T1000 (cell line): ENCODE measurements at places on chromosomes 12 and 14.

DNA sequence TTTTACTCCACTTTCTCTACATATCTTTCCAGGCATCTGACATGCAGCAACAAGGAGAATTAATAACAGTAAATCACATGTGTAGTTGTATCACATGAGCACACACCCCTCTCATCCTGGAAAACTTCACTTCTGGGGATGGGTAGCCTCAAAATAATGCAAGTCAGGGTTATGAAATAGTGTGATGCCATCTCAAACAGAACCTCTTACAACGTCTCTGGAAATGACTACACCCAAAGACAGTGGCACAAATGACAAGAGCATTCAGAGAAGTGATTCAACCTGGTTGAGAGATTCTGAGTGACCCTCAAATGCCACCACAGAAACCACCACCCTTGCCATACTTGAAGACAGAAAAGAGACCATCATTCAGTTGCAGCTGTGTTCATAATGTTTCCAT lies 2.8 kb downstream of the DIO2 start:
- DNase-seq: no peak

DNA sequence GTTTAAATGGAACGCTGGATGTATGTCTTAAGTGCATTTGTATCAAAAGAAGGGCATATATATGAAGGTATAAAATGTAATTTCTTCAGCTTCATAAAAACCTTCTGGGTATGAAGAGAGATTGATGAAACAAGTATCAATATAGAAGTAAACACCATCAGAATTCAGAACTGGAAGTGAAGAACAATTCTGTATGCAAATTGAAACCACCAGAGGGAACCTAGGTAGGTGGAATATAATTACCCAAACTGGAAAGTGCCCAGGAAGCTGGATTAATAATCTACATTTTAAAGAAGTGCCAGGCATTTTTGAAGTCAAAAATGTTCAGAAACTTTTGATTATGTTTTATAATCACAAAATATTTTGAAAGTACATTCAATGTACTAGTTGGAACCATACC lies 336.2 kb upstream of the GARIN6 start:
- DNase-seq: no peak

GRCh38 chr12:67601126-67601525 lies 47.4 kb upstream of the DYRK2 start:
- DNase-seq: no peak

GRCh38 chr12:26748741-26749431 lies 84.1 kb downstream of the ITPR2 start:
- no peak for DNase-seq

GRCh38 chr14:50335389-50335788 lies 23.3 kb downstream of the DMAC2L start:
- no peak for DNase-seq

- DNase-seq: no peak
These were observed 376.0 kb downstream of the ALG10 start for GRCh38 chr12:34398366-34398705.
